ENCODE measurements at places on chromosomes 16 and 17.

DNA sequence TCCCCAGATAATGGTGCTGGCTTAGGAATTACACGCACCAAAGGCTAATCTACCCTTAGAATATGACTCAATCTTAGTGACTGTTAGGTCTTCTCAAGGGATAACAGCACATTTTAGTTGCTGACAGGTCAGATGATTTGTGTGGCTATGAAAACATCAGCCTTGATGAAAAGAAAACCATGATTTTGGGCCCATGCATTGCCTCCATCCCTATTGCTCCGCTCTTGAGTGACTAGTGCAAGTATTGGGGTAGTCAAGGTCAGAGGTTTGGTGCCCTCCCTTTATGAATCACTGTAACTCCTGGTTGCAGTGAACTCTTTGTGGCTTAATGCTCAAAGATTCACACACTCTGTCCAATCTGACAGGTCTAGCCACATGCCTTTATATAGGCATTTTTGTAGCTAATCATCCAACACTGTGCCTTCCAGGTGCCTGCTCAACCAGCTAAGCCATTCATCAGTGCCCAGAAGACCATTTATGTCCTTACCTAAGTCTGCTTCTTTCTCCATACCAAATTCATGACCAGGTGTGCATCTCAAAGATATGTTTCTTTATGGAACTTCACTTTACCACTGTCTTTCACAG lies 251.6 kb downstream of the KCNJ2 start:
- DNase-seq = no peak

DNA sequence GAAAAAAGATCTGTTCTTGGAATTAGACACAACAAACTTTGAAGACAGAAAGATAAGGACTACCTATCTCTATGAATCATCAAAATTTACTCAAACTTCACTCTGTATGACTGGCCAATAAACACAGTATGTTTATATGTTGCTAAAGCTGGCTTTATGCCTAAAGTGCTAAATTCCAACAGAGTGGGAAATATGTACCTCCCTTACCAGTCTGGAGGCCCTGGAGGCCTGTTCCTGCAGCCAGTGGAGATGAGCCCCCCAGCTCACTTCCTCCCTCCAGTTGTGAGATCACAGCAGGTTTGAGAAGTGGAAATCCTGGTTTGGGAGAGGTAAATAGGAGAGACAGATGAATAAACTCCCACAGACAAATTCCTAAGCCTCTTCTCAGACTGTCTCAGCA lies 9.0 kb downstream of the ZNF23 start:
- DNase-seq = no peak

DNA sequence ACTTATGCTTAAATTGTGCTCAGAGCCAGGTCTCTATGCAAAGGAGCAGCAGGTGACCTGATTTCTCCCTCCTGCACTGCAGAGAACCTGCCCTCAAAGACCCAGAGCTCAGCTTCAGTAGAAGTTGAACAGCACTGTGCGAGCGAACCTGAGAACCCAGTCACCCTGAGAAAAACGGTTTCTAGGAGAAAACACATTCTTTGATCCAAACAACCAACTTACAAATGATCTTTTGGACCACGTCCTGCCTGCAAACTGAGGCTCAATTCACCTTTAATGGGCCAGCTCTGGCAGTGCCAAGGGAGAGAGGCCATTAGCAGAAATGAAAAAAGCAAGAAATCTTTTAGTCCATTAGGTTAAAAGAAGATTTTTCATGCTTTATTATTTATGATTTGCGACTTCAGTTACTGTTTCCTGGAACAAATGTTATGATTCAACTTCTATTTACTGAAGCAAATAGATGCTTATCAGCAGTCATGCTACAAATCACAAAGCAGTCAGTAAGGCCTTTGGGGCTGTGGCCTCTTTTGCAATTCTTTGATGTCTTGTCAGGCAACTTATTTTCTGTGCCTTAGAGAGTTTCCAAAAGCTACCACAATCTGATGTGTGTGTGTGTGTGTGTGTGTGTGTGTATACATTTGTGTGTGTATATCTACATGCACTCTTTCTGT lies 65.7 kb upstream of the LRRC37A3 start:
- no peak for DNase-seq

DNA sequence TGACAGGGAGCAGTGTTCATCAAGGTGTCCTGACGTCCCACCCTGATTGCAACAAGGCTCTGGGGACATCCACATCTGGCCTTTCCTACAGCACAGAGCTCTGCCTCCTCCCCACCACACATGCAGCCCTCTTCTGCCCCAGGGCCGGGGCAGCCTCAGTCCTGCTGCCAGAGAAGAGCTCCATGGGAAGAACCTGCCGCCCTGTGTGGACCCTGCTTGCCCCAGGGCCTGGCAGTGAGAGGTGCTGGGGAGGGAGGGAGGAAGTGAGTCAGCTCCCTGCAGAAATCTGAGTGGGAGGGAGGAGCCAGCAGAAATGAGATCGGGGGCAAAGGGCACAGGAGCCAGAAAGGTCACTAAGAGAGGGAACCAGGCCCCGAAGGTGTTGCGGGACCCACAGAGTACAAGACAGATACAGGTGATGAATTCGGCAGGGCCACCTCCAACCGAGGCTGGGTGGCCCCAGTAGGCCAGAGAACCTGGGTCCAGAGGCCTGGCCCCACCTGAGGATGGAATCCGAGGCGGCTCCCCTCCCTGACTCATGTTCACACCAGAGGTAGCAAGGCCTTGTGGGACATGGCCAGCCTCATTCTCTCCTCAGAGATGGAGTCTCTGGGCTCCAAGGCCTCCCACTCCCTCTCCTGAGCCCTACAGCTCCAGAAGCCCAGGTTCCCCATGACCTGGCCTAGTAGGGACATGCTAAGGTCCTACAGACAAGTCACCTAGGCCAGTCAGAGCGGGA lies 24.8 kb downstream of the MYO18A start:
- DNase-seq = no peak

DNA sequence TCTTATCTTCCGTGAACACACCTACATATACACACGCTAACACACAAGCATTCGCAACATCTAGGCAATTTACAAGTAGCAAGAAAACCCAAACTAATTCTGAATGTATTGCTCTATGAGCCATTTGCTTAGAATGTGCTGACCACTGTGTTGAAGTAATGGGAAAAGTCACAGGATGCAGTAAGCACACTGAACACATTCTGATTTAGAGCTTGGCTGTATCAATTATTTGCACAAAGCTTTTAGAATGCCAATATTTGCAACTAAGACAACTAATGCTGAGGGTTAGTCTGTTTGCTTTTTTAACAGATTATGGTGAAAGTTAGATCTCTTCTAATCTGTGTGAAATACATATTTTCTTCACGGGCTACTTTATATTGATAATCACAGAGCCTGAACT lies 179.8 kb upstream of the ELAC2 start:
- DNase-seq = no peak

- peak; percentile 49 for DNase-seq
These were observed 11.2 kb downstream of the NLK start for GRCh38 chr17:28053725-28054124.

GRCh38 chr17:4365628-4366326 lies 698 bp downstream of the UBE2G1 start:
- no peak for DNase-seq

GRCh38 chr16:50440531-50440930 lies 71.7 kb upstream of the BRD7 start:
- no peak for DNase-seq

DNA sequence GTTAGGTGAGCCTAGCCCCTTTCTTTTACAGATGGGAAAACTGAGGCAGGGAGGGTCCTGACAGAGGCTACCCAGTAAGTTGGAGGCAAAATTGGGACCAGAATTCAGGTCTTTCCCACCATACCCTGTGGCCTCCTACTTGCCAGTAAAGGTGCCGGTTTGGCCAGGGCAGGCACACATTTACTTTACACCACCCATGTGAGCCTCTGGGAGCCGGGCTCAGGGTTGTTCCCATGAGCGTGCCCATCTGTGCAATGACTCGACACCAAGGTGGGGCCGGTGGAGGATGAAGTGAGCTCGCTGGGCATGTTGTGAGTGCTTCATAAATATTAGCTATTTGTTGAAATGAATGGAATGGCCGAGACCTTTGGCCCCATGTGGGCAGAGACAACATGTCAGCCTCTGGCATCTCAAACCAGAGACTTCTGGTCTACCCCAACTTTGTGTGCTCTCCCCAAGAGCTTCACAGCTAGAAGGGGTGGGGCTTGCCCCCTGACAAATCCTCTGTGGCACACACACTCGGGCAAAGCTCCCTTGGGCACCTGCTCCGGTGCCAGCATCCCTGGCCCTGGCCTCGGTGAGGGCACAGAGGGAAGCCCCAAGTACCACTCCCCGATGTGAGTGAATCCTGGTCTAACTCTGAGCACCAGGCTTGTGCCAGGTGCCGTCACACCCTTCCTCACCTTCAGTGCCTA lies 60.1 kb downstream of the SRCIN1 start:
- no peak for DNase-seq

DNA sequence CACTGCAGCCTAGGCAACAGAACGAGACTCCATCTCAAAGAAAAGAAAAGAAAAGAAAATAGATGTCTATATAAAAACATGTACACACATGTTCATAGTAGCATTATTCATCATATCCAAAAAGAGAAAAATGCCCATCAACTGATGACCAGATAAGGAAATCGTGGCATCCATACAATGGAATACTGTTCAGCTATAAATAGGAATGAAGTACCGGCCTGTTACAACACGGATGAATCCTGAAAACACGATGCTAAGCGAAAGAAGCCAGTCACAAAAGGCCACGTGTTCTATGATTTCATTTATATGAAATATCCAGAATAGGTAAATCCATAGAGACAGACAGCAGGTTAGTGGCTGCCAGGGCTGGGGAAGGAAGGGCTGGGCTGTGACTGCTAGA lies 65.8 kb downstream of the TBC1D16 start:
- no peak for DNase-seq

- DNase-seq = no peak
These were observed 18.8 kb upstream of the BMERB1 start for GRCh38 chr16:15415511-15415985.

DNA sequence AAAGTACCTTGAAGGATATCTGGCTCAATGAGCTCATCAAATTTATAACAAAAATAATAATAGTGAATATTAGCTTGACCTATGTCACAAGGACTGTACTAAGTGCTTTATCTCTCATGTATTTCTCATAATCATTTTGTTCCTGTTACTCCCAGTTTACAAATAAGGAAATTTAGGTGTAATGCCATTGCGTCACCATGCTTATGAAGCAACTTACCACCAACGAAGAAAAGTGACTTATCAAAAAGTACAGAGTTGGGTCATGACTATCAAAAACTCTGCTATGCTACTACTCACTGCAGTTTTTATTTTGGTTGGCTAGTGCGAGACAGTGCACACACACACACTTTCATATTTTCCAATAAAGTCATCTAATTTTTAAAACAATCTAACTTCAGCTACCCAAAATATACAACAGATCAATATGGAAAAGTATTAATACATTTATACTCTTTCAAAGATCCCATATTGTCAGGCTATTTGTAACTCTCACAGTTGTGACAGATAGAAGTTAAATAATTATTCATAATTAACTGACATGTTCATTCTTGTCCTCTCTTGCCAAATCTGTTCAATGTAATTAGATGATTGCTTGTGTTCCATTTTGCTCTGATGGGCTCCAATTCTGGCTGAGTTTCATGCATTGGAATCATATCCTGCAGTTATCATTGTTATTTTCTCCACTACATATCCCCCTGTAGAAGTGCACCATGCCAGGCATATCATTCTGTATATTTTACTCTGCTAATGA lies 119.4 kb downstream of the KCNJ2 start:
- DNase-seq = no peak

DNA sequence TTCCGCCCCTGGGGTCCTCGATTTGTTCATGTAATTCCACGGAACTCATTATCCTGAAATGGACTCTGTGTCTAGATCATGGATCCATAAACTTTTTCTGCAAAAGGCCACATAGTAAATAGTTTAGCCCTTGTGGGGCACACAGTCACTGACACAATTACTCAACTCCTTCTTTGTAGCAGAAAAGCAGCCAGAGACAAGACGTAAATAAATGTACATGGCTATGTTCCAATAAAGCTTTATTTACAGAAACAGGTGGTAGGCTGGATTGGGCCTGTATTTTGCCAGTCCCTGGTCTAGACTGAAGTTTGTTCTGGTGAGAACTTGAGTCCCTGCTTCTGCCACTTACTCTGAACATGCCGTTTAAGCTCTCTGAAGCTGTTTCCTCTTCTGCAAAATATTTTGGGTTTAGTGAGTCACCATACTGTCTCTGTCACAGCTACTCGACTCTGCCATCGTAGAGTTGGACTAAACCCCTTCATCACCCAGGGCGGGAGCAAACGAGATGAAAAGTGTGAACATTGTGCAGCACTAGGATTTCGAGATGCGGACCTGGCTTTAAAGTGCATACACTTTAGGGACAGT lies 61.9 kb upstream of the FOXF1 start:
- no peak for DNase-seq

Measured in NCI-H1417 (cell line).